ENCODE measurements at places on chromosomes 13 and 19. TPM values are rescaled to one million over a fixed set of nuclear protein-coding genes. Genes with fewer than 3 reads are reported as not detected.

The TMEM255B gene
- 7.1 TPM for total RNA-seq

The MBD3L1 gene
- total RNA-seq: not detected

The GDF15 gene
- 149 TPM for total RNA-seq

The S1PR2 gene
- 13.4 TPM for total RNA-seq

The ZIM2 gene
- total RNA-seq: not detected

The ZNF665 gene
- 3.3 TPM for total RNA-seq

The CYTH2 gene
- 68.7 TPM for total RNA-seq

The KIR2DL3 gene
- total RNA-seq: not detected

The OR2Z1 gene
- total RNA-seq: not detected

- H3K36me3 ChIP-seq: peaks cover 12% of the 10 kb centered on the region
- H3K27me3 ChIP-seq: no peaks in the 10 kb centered on the region
- H3K4me3 ChIP-seq: no peak overlapping the region
- peaks cover 21% of the 10 kb centered on the region for H3K4me1 ChIP-seq
- DNase-seq: no peak
- H3K27ac ChIP-seq: no peak overlapping the region
Observed at GRCh38 chr13:112846411-112847115, 122.5 kb upstream of the MCF2L start.

GRCh38 chr13:19587635-19588300, 26.4 kb upstream of the TPTE2 start:
- no peaks in the 10 kb centered on the region for H3K36me3 ChIP-seq
- H3K27me3 ChIP-seq: peaks cover 14% of the 10 kb centered on the region
- H3K4me1 ChIP-seq: peaks cover 4% of the 10 kb centered on the region
- H3K27ac ChIP-seq: no peak overlapping the region

GRCh38 chr13:99665711-99666110, 164.4 kb downstream of the TM9SF2 start:
- H3K4me3 ChIP-seq: no peak overlapping the region
- no peak for DNase-seq
- no peaks in the 10 kb centered on the region for H3K4me1 ChIP-seq
- H3K27me3 ChIP-seq: no peaks in the 10 kb centered on the region

DNA sequence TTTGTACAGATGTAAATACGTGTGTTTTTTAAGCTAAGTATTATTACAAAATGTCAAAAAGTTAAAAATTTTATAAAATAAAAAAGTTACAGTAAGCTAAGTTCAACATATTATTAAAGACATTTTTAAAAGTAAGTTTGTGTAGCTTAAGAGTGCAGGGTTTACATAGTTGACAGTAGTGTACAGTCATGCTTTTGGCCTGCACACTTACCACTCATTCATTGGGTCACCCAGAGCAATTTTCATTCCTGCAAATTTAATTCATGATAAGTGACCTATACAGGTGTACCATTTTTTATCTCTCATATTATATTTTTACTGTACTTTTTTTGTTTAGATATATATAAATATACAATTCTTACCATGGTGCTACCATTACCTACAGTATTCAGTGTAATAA, 769.9 kb upstream of the SLITRK6 start:
- H3K27me3 ChIP-seq: no peaks in the 10 kb centered on the region
- no peaks in the 10 kb centered on the region for H3K36me3 ChIP-seq
- no peak overlapping the region for H3K27ac ChIP-seq
- DNase-seq: no peak
- no peak overlapping the region for H3K4me3 ChIP-seq
- H3K4me1 ChIP-seq: no peaks in the 10 kb centered on the region

- H3K27me3 ChIP-seq: no peaks in the 10 kb centered on the region
- no peaks in the 10 kb centered on the region for H3K4me1 ChIP-seq
- H3K36me3 ChIP-seq: no peaks in the 10 kb centered on the region
- H3K4me3 ChIP-seq: no peak overlapping the region
- no peak for DNase-seq
- no peak overlapping the region for H3K27ac ChIP-seq
Observed at GRCh38 chr13:104737713-104738112, 1671.5 kb upstream of the SLC10A2 start.

DNA sequence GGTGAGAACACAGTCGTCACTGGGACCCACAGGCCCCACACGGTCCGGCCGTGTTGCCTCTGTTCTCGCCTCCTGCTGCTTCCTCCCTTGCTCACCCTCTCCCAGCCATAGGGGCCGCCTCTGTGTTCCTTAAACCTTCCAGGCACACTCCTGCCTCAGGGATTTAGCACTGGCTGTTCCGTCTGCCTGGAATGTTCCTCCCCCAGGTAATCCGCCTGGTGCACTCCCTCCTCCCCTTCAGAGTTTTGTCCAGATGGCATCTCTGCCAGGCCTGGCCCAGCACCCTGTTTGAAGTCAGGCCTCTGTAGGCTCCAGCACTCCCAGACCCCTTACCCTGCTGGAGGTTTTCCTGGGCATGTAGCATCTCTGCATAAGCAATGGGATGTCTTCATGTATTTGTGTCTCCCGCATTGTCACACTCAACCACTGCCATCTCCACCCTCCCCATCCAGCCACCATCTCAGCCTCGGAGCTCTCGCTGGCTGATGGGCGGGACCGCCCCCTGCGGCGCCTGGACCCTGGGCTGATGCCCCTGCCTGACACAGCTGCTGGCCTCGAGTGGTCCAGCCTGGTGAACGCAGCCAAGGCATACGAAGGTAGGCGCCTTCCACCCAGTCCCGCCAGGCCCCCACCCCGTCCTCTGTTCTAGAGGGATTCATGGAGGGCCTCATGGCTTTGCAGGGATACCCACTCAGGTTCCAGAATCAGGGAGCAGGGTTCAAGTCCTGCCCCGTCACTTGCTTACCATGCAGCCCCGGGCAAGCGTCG, 25.9 kb downstream of the DPF1 start:
- H3K27me3 ChIP-seq: no peaks in the 10 kb centered on the region
- H3K4me1 ChIP-seq: no peaks in the 10 kb centered on the region
- H3K27ac ChIP-seq: no peak overlapping the region
- no peak overlapping the region for H3K4me3 ChIP-seq

DNA sequence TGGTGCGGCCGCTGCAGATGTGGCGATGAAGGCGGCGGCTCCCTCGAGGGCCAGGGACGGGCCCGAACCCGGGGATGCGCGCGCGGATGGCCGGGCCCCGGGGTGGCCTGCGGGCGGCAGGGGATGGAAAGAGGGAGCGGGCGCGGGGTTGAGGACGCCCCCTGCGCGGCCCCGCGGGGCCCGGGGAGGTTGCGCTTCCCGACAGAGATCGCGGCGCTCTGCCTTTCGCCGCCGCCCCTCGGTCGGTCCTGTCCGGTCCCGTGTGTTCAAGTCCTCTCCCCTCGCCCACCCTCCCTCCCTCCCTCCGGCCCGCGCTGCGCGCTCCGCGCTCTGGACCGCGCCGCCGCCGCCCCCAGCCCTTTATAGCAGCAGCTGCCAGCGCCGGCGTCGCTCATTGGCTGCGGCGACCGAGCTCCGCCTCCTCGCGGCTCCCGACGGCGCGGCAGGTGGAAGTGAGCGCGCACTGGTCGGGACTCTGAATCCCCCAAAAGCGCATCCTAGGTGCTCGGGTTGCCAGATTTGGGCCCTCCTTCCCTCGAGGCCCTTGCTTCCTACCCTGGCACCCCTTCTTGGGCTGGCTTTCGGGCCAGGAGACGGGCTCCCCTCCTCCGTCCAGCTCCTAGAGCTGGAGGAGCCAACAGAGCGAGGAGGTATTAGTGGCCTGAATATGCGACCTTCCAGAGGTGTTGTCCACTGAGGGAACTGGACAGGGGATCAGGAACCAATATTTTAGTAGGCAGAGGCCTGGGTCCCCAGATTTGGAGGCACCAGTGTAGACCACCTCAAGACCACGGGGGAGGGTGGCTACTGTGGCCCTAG, at the start of gene ELAVL3:
Gene ELAVL3 (minus strand): TSS at position 332 of the 819 bp plus-strand sequence. CDS start 438 bp downstream, outside the sequence.
- H3K36me3 ChIP-seq: peaks cover 3% of the 10 kb centered on the region
- H3K27me3 ChIP-seq: peaks cover 26% of the 10 kb centered on the region
- H3K4me3 ChIP-seq: peak within 1 kb of the TSS; percentile 64

DNA sequence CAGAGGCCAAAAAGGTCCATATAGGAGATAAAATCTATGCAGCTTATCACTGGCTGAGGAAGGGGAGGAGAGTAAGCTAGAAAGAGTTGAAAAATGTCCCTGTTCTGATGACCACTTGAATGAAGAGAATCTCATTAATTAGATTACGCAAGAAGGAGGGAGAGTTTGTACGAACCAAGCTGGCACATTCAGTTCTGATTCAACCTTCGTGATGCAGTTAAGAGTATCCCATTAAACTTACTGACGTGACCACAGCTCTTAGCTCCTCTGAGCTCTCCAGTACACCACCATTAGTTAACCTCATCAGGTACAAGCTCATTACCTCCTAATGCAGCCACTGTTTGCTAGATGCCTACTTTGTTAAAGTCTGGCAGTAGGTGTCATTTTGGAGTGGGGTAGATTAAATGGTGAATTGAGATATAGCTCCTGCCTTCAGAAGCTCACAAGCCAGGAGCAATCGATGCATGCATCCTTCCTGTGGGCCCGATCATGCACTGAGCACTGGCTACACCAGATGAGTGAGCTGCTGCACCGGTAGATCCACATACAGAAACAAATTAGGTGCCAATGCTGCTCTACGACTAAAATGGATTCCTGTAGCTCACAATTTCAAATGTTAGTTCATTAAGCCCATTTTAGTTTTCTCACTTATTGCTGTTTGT, 458.3 kb downstream of the COG6 start:
- H3K27me3 ChIP-seq: no peaks in the 10 kb centered on the region
- peaks cover 47% of the 10 kb centered on the region for H3K4me1 ChIP-seq
- H3K36me3 ChIP-seq: no peaks in the 10 kb centered on the region
- DNase-seq: no peak
- H3K4me3 ChIP-seq: no peak overlapping the region

GRCh38 chr19:48858984-48859710, 9.3 kb downstream of the PLEKHA4 start:
- H3K27me3 ChIP-seq: no peaks in the 10 kb centered on the region
- DNase-seq: no peak
- H3K27ac ChIP-seq: no peak overlapping the region
- no peak overlapping the region for H3K4me3 ChIP-seq
- H3K4me1 ChIP-seq: no peaks in the 10 kb centered on the region

DNA sequence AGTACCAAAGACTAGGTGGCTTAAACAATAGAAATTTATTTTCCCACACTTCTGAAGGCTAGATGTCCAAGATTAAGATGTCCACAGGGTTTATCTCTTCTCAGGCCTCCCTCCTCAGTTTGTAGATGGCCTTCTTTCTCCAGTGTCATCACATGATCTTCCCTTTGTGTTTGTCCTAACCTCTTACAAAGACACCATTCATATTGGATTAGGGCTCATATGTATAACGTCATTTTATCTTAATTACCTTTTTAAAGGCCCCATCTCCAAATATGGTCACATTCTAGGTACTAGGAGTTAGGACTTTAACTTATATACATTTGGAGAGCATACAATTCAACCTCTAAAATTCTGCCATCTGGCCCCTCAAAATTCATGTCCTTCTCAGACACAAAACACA, 34.3 kb downstream of the N4BP2L2 start:
- no peak overlapping the region for H3K4me3 ChIP-seq
- no peaks in the 10 kb centered on the region for H3K27me3 ChIP-seq
- no peaks in the 10 kb centered on the region for H3K4me1 ChIP-seq
- peaks cover 17% of the 10 kb centered on the region for H3K36me3 ChIP-seq
- no peak for DNase-seq

GRCh38 chr19:4046946-4047683, 19.6 kb downstream of the ZBTB7A start:
- peaks cover 13% of the 10 kb centered on the region for H3K36me3 ChIP-seq
- H3K4me3 ChIP-seq: no peak overlapping the region
- peaks cover 7% of the 10 kb centered on the region for H3K4me1 ChIP-seq
- DNase-seq: no peak
- H3K27ac ChIP-seq: no peak overlapping the region
- H3K27me3 ChIP-seq: no peaks in the 10 kb centered on the region

DNA sequence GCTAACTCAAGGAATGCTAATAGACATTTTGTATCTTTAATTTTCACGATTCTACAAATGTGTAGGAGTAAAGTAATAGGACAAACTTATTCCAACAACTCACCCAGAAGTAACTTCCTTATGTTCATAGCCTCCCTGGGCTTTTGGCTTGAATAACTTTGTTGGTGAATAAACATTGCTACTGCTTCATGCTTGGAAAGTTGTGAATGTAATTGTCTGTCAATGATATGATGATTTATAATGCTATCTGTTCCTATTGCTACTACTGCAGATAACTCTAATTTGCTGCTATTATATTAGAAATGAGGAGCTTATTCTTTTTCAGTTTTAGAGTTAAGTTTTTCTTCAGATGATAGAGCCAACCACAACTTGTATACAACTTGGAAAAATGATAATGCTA, 307.7 kb downstream of the PCDH9 start:
- H3K4me3 ChIP-seq: no peak overlapping the region
- DNase-seq: no peak
- no peak overlapping the region for H3K27ac ChIP-seq
- H3K36me3 ChIP-seq: peaks cover 2% of the 10 kb centered on the region
